Kidney epithelial cell (primary cell): ENCODE measurements at places on chromosomes 13 and 19. TPM values are rescaled to one million over a fixed set of nuclear protein-coding genes. Genes with fewer than 3 reads are reported as not detected.

DGKH gene
- total RNA-seq, result 17.2 and 17.9 TPM in 2 replicates

PCP2 gene
- total RNA-seq, result 0.75 TPM in 1 of 2 replicates, not detected in the other

- no peak for DNase-seq
Measured at GRCh38 chr19:36043952-36044351, 10.1 kb downstream of the THAP8 start.

BRCA2 gene
- 6.3 and 7.5 TPM in 2 replicates for total RNA-seq

DNA sequence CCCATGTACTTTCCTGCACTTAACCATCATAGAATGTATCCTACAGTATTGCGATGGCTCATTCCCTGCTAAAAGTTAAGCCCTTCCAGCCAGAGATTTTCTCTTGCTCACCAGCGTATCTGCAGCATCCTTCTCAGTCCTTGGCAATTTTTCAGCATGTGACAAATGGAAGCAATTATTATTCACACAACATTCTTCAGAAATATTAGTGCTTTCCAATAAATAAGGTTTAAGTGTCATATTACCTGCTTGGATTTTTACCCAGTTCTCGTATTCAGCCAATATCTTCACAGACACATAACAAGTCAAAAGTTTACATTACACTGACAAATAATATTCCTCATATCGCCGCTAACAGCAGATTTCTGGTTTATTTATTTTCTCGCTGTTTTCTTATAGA is 82.3 kb downstream of the POU4F1 start:
- DNase-seq, result no peak

DNA sequence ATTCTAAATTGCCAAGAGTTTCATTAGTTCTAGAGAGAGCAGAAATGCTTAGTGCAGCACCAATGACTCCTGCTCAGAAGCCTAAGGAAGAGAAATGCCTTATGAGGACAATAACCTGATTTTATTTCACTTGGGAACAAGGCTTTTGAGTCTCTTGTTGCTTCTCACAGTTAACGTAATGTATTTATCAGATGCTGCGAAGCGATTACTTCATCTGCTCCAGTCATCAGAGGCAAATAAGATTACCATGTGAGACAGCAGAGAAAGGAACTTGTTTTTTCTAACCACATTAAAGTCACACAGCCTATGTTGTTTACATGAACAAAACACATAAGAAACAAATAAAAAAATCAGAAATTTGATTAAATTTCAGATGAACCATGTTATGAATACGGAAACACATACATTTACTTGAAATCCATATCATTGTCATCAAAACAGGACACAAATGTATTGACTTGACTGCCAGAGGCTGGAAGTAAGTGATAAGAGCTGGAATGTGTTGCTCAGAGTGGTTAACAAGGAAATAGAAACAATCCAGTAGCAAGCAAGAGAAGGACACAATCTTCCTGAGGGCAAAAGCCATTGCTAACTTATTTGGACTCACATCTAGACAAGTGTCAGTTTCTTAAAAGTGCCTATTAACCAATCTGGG is 147.3 kb downstream of the LHFPL6 start:
- no peak for DNase-seq

DNA sequence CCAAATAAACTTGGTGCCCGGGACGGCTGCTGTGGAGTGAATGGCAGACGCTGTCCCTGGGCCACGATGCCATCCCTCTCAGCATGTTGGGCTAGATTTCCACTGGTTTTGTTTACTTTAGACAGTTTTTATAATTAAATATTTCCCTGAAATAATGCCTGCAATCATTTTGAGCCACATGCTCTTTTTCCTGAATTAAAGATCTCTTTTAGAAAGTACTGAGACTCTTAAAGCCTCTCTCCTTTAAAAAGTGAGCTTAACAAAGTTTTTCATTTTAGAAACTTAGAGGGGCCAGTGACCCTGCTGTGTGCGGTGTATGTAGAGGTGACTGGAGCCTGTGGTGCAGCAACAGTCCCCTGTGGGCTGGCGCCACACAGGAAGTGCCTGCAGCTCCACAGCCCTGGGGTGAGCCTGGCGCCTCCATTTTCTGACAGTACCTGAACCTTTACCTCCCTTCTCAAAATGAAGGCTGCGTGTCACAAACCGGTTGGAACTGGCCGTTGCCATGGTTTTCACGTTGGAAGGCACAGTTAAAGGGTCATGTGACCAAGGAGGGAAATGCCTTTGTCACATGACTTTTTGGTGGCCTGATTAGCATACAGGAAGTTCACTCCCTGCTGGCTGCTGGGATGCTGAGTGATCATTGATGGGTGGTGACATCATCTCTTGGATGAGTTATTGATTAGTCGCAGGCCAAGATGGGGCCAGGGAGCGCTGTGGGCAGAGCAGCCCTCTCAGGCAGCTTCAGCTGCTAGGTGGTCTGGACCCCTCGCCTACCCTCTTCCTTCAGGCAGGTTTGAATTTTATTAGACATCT is 26.3 kb downstream of the TSSK6 start:
- peak; percentile 93 for DNase-seq

ZNF229 gene
- total RNA-seq, result 4.9 and 17.5 TPM in 2 replicates

GRCh38 chr19:20107301-20107700 is 29.5 kb downstream of the ZNF90 start:
- no peak for DNase-seq

- no peak for DNase-seq
Measured at GRCh38 chr19:925526-926322, at the start of gene ARID3A. Gene ARID3A, plus strand, starts transcription at chr19:926035. Its CDS starts 3,494 bp downstream, at chr19:929529.

PGLYRP1 gene
- total RNA-seq, result not detected in 2 replicates

DNA sequence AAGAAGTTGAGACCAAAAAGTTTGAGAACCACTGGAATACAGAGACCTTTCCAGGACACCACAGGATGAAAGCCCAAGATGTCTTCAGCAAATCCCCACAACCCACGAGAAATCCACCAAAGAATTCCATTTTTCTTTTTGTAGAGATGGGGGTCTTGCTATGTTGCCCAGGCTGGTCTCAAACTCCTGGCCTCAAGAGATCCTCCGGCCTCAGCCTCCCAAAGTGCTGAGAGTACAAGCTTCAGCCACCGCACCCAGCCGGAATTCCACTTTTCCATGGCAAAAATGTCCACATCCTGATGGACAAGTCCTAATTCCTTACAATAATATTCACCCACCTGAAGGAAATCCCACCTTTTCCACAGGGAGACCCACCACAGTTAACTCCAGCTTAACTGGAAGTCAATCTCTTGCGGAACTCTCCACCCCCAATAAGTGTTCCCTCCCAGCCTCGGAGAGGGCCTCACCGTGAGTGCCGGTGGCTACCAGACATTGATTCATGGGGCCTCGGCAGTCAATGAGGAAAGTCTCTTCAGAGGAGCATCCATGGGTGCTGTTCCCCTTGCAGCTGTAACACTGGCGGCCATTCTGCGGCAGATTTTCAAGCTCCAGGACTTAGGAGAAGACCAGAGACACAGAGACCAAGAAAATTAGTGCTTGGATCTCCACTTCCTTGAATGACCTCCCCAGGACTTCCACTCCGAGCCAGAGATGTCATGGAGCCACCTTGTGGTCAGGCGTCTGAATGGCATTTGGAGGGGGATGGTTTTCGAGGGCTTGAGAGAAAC is 12.3 kb upstream of the CADM4 start:
- no peak for DNase-seq

- no peak for DNase-seq
Measured at GRCh38 chr19:54422136-54422535, 6.9 kb downstream of the TTYH1 start.

GRCh38 chr19:48543121-48543710 is 8.8 kb upstream of the SULT2B1 start:
- no peak for DNase-seq

- DNase-seq, result no peak
Measured at GRCh38 chr19:29239213-29239776, 26.3 kb upstream of the UQCRFS1 start.

GRCh38 chr19:47005164-47005641 is 14.4 kb upstream of the NPAS1 start:
- DNase-seq, result no peak

C19orf85 gene
- total RNA-seq, result not detected in 2 replicates

C13orf42 gene
- total RNA-seq, result not detected in 2 replicates

DIAPH3 gene
- 7.5 and 10.2 TPM in 2 replicates for total RNA-seq

DNA sequence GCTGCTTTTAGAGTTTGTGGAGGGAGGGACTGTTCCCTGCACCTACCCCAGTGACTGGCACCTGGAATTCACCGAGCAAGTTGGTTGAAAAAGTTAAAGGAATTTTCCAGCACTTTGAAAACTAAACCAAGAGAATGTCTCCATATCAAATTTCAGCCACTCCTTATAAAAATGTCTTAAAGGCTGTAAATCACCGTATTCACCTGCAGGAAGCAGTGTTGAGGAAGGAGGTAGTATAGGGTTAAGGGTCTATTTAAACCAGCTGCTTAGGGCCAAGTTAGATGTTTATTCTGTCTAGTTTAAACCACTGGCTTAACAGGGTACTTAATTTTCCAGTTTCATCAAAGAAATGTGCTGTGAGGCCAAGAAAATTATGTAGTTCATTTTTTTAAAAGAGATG is 3.8 kb upstream of the RAB20 start:
- DNase-seq, result no peak

CNN2 gene
- total RNA-seq, result 285 and 314 TPM in 2 replicates

ZNF540 gene
- total RNA-seq, result 0.58 and 1.7 TPM in 2 replicates

PLPPR3 gene
- total RNA-seq, result 2.9 and 4.1 TPM in 2 replicates

DNA sequence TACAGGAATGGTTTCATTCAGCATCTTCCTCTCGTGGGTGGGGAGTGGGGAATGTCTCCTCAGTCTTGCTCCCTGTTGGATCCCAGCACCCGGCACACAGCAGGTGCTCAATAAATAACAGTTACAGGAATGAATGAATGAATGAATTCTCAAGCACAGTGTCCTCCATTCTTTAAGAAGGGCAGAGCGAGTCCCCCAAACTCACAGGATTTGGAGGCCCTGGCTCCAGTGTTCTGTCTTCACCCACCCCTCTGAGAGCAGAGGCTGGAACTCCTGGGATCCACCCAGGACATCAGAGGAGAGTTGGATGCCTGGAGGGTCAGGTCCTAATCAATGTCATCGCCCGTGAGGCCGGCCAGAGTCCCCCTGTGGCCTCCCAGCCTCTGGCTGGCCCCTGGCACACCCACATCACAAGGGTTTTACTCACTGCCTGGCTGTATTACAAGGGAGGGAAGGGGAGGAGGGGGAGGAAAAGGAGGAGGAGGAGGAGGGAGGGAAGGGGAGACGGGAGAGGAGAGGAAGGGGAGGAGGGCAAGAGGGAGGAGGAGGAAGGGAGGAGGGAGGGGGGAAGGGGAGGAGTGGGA is 8.7 kb upstream of the CREB3L3 start:
- no peak for DNase-seq
